ENCODE measurements at places on chromosomes 6 and 20.

DNA sequence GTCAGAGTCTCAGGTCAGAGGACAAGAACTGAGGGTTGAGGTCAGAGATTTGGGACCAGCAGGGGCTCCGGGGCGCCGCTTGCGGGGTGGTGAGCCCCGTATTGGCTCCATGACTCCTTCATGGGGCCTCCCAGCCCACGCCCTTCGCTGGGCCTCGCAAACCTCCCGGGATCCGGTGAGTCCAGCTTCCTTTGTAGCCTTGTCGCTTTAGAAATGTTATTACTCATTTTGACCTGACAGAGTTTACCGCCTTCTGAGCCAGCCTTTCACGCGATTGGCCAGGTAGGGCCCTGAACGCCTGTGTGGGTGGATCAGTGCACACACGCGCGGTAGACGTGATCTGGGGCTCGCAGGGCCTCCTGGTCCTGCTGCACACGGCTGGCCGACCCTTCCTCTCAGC is 181.1 kb downstream of the ERMARD start:
- DNase-seq = no peak

GRCh38 chr20:33507461-33507860 is 17.6 kb downstream of the CBFA2T2 start:
- no peak for DNase-seq

GRCh38 chr6:81863123-81863522 is 110.6 kb upstream of the TENT5A start:
- no peak for DNase-seq

- DNase-seq = no peak
Observed at GRCh38 chr6:12957321-12958051, 240.9 kb downstream of the PHACTR1 start.

- DNase-seq = no peak
Observed at GRCh38 chr6:91352321-91352720, 765.4 kb upstream of the MAP3K7 start.

GRCh38 chr20:61441537-61441936 is 189.5 kb downstream of the CDH4 start:
- DNase-seq = no peak

GRCh38 chr20:18585134-18585533 is 2.7 kb upstream of the DTD1 start:
- no peak for DNase-seq

DNA sequence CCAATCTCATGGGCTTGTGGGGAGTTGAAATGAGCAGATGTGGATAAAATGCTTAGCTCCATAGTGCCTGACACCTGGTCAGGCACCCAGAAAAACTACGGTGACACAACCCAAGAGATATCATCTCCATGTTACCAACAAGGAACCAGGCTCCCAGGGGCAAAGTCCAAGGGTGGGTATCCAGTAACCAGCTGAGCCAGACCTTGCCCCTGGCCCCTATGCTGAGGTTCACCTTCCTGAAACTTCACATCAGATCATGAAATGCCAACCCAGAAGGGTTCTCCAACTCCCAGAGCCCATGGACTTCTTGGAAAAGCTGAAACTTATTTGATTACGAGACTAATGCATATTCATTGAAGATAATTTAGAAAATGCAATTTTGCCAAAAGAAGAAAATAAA is 141.8 kb upstream of the KCNG1 start:
- DNase-seq = no peak
